ENCODE measurements at places on chromosomes 12 and 14. TPM values are rescaled to one million over a fixed set of nuclear protein-coding genes. Genes with fewer than 3 reads are reported as not detected.

DNA sequence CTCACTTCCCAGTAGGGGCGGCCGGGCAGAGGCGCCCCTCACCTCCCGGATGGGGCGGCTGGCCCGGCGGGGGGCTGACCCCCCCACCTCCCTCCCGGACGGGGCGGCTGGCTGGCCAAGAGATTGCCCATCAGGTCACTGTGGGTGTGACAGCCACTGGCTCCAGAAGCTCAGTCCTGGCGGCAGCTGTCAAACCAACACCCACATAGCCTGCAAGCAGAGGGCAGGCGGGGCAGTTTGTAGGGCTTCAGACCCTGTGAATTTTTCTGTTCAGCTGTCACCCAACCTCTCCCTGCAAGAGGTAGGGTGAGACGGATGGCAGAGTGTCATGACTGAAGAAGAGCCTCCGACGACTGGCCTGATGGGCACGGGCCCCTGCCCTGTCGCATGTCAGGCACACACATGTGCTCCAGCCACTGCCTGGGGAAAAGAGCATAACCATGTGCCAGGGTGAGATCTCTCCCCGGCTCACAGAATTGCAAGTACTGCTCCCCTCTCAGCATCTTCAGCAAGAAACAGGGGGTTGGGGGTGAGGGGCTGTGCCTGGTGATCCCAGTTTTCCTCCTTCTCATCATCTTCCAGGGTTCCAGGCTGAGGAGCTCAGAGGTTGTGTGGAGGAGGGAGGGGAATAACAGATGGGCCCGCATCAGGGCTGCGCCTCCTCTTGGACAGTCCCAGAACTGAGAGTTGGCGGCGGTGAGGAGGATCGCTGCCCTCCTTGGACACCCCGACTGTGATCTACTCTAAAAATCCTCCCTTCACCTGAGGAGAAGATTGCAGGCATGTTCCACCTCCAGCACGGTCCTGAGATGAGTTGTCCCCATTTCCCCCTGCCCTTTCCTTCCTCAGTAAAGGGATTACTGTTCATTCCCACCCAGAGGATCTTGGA, 11.2 kb upstream of the PRPH start:
- DNase-seq: no peak

Gene CMKLR1
- total RNA-seq: 5.7 TPM

DNA sequence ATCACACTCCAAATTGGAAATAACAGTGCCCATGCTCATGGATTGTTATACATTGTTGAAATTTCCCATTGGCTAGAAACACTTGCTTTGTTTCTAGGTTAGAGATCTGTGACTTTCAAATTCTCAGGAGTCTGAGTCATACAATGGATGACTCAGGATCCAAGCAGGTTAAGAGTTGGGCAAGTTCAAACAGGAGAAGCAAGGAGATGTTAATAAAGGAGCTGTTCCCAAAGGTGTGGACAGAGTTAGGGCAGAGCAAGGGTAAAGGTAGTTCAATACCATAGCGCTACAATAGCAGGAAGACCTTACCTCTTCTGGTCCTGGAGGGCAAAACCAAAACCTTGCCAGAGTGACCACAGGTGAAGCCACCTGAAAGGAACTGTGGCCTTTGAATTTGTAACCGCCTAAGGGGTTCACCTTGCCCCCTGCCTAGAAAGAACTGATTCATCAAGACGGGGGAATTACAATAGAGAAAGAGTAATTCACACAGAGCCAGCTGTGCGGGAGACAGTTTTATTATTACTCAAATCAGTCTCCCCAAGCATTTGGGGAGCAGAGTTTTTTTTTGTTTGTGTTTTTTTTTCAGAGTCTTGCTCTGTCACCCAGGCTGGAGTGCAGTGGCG, 4.2 kb upstream of the AMN1 start:
- DNase-seq: no peak

DNA sequence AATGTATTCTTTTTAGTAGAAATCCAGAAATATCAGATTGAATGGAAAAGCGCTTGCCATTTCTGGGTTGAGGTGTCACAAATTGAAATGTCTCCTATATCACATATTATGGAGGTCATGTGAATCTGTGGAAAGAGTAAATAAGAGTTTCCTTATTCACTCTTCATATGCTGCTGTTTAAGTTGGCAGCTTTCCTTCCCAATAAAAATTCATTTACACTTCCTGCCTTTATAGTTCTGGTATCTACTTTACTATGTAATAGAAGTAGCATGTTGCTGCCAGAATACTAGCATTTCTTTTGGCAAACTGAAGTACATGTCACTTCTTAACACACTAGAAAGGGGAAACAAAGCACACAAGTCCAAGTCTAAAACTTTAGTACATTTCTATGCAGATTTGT, 60.8 kb downstream of the SDR9C7 start:
- DNase-seq: no peak

Gene PPFIA2
- total RNA-seq: 0.46 TPM

DNA sequence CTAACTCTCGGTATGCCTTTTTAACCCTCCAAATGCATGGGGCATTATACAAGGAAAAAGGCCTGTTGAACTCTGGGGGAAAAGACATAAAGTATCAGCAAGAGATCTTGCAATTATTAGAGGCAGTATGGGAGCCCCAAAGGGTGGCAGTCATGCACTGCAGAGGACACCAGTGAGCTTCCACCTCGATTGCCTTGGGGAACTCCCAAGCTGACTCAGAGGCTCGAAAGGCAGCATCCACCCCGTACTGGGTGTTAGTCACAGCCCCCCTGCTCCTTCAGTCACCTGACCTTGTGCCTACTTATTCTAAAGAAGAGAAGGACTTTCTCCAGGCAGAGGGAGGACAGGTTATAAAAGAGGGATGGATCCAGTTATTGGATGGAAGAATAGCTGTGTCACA, 781.4 kb upstream of the TMEM132C start:
- DNase-seq: no peak

GRCh38 chr14:99205086-99205688, 66.8 kb downstream of the BCL11B start:
- DNase-seq: no peak

DNA sequence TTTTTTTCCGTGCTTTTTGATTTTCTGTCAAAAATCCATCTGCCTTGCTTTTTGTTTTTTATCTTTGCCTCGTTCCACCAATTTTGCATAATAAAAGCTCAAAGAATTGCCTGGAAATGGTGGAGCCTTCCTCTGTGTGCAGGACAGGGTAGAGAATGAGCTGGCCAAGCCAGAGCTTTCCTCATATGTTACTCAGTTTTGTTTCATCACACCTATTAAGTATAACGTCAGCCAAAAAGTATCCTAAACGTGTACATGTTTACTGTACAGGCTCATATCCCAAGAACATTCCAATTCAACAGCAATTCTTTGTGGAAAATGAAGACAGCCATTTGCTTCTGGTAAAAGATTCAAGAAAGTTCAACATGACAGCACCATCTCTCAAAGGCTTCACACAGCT, 191.2 kb upstream of the LMNTD1 start:
- DNase-seq: no peak

DNA sequence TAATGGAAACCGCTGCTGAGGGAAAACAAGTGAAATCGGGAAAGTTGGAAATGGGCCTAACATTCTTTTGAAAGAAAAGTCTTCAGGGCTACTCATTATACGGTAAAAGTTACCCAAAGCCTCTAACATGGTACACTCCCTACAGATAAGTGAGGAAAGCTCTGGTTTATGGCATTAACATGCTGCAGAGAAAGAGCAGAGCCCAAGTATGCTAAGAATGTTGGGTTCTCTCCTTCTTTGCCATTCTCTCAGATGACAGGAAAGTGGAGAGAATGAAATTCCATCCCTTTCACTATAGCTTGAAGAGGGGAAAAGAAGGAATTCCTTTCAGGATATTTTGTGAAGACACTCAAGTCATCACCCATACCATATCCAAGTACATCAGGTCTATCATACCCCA, 348.0 kb downstream of the SEC23A start:
- DNase-seq: no peak

Gene MAP3K9
- total RNA-seq: 2.0 TPM
